ENCODE measurements at places on chromosomes 1 and 21.

DNA sequence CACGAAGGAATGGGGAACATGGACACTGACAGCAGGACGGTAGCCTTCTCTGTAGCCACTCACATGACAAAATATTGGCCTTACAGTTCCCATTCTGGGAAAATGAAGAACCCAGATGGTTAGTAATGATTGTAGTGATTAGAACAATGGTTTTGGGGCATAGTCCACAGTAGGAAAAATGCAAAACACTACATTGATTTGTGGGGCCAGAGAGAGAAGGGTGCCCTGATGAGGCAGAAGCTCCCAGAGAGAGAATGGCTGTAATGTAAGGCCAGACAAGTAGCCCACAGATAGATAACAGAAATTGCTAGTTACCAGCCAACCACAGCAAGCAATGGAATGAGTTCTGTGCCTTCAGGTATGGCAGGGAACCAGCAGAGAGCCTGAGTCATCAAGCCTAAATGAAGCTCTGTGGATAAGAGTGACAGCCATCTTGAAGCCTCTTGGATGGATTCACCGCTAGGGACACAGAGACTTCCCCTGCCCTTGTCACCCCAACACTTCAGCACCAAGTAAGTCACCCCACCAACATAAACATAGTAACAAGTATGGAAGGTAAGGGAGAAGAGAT lies 206.1 kb downstream of the BACH1 start:
- DNase-seq: no peak

DNA sequence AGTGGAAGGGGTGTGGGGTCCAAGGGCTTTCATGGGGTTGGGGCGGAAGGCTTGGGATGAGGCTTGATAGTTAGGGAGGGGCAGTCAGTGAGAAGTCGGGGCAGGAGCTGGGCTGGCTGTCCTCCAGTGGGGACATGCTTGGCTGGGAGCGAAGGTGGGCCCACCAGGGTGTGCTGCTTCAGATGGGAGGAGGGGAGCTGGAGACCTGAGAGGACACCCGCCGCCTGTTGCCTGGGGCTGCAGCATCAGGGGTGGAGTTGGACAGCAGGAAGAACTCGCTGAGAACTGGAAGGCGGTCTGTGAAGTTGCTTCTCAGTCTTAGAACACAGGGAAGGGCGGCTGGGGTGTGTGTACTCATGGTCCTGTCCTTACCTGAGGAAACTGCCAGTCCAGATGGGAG lies 1.6 kb downstream of the THEM5 start:
- no peak for DNase-seq

DNA sequence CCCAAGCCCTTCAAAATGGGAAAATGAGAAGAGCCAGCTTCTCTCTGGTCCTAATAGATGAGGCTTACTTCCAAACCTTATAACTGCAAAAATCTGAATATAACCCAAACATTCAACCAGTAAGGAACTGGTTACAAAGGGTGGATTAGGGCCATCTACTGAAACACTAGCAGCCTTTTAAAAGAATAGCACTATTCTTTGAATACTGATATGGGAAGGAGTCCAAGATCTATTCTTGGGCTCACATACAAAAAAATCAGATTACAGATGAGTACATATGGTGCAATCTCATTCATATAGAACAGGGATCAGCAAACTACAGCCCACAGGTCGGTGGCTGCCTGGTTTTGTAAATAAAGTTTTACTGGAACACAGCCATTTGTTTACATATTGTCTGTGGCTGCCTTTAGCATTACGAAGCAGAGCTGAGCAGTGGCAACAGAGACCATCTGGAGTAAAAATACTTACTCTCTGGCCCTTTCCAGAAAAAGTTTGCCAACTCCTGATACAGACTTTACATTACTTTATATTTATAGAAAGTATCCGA lies 167.7 kb downstream of the ZSCAN20 start:
- no peak for DNase-seq

DNA sequence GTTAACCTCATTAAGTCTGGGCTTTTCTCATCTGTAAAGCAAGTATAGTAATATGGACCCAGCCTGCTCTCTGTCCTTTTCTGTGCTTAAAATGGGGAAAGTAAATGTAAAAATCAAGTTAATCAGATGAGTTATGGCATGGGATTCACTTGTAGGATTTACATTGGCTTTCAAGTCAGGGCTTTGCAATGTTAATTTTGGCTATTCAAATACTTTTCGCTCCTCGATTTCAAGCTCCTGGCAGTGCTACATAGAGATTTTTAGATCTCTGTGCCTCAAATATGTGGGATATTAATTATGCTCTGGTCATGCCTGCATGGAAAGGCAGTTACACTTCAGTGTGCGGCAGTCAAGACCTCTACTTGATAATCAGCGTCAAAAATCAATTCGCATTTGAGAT lies 709.8 kb downstream of the LTN1 start:
- no peak for DNase-seq

DNA sequence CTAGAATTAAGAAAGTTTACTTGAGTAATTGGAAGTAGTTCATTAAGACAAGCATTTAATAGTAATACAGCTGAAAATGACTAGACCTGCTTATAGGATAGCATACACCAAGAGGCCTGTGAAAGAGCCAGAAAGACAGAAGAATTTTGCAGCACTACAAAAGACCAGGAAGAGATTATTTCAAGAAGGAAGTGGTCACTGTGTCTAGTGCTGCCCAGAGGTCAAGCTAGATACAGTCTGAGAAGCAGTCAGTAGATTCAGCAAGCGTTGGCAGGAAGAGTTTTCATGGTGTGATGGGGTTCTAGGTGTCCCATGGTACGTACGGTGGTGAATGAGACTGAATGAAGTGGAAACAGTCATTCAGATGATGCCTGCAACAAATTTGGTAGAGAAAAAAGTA lies 31.5 kb downstream of the RGS8 start:
- no peak for DNase-seq

DNA sequence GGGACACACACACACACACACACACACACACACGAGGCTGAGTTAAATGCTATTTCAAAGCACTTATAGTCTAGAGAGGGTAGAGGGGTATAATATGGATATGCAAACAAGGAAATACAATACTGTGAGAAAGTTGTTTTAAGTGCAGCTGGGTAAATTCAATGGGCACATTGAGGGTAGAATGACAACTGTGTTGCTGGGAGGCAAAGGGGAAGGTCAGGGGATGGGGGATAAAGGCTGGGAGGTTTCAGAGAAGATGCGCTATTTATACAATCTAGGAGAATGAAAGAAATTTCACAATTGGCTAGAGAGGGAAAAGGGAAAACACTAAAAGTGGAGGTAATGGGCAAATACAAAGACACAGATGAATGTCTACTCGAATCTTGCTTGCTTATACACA lies 19.4 kb downstream of the EXTL2 start:
- DNase-seq: no peak

- DNase-seq: no peak
Observed at GRCh38 chr1:43272161-43272560, 2.4 kb downstream of the TMEM125 start.

DNA sequence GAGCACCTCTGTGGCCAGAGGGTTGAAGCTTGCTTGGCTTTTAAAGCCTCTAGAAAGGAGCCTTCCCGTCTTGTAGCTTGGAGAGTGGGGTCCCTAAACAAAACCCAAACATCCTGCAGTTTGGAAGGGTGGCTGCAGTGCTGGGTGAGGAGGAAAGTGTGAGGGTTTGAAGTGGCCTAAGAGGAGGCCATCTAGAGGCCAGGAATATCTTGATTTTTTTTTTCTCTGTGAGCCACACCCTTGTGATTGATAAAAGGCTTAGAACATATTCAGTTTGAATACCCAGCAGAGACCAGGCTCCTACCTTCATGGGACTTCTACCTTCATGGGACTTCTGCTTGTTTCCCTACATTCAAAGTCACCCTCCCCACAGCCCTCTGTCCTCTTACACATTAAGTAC lies 37.3 kb upstream of the PIGV start:
- no peak for DNase-seq

GRCh38 chr1:170967042-170967910 lies 31.9 kb downstream of the MROH9 start:
- DNase-seq: no peak

DNA sequence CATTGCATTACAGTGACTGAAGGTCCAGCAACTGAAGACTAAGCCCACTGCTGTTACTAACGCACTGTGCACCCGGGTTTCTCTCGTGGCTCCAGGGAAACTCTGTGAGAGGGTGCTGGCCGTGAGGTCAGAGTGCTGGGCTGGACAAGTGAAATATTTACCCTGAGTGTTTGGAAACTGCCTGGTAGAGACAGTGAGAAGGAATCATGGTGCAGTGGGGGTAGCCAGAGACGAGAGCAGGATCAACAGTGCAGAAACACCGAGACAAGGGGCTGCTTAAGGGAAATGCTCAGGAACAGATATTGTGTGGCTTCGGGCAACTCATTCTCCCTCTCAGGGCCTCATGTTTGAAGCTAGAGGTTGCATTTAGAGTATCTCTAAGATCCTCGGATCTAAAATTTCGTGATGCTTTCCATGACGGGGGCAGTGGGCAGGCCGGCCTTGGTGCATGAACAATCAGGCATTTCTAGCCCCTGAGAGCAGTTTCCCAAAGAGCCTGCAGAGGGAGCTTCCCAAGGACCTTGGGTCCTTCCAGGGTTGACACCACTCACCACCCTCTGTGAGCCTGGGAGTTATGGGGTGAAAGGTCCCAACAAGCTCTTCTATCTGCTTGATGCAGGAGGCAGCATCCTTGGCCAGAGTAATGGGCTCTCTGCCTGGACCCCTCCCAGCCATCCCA lies 9.7 kb downstream of the CD2 start:
- peak; percentile 83 for DNase-seq

DNA sequence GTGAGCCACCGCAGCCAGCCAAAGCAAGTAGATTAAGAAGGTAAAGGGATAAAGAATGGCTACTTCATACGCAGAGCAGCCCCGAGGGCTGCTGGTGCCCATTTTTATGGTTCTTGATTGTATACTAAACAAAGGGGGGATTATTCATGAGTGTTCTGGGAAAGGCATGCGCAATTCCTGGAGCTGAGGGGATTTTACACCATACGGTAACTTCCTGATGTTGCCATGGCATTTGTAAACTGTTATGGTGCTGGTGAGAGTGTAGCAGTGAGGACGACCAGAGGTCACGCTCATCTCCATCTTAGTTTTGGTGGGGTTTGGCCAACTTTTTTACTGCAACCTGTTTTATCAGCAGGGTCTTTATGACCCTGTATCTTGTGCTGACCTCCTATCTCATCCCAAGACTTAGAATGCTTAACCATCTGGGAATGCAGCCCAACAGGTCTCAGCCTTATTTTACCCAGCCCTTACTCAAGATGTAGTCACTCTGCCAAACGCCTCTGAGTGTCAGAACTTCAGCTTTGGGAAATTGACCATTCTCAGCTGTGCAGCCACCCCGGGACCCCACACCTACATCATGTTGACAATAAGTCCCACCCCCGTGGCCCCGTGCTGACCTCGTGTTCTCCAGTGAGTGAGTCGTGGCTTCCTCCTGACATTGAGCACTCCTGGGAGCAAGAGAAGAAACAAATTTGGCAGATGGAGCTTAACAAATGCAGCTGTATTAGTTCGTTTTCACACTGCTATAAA lies 149.4 kb upstream of the COL6A1 start:
- peak; percentile 15 for DNase-seq

DNA sequence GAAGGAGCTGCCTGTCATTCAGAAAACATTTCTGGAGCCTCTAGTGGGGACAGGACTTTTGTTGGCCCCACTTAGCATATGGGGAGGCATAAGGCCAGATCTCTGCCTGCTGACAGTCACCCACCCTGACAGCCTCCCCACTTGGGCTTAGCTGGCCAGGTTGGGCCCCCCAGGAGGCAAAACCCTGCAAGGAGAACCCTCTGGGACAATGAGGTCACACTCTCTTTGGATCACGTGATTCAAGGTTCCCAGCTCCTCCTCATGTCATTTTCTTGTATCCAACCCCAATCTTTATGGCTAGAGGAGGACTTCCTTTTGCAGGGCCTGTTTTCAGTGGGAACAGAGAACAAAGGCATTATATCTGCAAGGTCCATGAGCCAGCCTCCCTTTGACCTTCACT lies 60.0 kb downstream of the NAV1 start:
- no peak for DNase-seq

DNA sequence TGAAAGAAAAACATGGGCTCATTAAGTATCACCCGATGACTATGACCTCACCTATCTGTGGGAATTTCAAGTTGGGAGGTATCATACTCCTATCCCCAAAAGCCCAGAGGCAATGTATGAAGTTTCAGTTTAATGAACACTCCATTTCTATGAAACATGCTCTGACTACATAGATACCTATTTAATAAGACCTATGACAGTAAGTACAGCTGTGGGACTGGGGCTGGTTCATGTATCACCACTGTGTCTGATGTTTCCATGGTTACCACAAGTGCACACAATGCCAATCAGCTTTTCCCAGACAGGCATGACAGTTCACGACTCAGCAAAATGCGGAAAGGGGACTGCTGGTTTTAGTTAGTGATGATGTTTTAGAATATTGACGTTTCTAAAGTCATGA lies 167.7 kb downstream of the SIPA1L2 start:
- DNase-seq: no peak

- no peak for DNase-seq
Observed at GRCh38 chr1:2352897-2353550, 38.3 kb downstream of the MORN1 start.

- no peak for DNase-seq
Observed at GRCh38 chr1:219174460-219175211, 958 bp downstream of the LYPLAL1 start.

- no peak for DNase-seq
Observed at GRCh38 chr1:224637936-224638335, 21.8 kb downstream of the CNIH3 start.

DNA sequence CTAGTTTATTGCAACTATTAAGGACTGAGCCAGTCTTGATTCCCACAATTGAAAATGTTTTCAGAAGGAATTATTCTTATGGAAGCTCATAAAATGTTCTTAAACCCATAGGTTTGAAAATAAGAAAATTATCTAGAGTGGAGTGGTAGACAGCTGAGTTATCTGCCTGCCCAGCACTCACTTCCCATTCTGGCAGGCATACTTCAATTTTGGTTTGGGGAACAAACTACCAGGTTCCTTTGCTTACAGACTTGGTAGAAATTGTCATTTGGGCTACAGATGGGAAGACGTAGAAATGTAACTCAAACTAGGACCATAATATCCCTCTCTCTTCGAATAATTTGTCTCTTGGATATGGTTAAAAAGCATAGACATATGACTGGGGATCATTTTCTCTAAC lies 18.4 kb downstream of the JUN start:
- DNase-seq: no peak

DNA sequence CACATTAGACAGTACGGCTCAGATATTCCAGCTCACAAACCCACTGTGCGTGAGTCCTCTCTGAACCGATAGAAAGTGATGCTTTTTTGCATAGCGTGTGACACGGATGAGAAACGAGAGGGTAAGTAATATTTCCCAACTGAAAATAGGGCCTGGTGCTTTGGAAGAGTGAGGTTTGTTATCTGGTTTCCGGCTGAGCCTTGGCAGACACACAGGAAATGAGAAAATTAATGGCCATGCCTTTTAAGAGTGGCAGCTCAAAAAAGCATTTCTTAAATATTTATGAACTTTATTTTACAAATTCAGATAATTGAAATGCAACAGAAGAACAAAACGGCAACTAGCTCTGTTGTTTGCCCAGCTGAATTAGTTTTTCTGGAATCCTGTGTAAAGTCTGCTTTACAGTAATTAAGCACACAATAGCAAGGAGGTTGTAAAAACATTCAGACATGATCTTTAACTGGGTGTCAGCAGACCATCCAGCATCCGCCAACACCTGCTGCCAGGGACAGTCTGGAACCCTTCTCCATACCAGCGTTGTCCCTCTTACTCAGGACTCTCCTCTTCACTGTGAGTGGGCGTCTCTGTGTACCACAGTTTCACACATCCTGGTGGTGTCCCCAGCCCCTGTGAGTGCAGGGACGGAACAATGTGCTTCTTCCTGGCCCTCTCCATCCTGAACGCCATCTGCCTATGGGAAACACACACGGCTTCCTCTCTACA lies 155.4 kb downstream of the PGBD5 start:
- no peak for DNase-seq

- DNase-seq: no peak
Observed at GRCh38 chr1:162561616-162562469, at the start of gene UAP1. TSS of gene UAP1 (plus strand) at chr1:162561722. CDS start at chr1:162566069, 4,347 bp downstream.
